ENCODE measurements at places on chromosomes 3 and 15.

DNA sequence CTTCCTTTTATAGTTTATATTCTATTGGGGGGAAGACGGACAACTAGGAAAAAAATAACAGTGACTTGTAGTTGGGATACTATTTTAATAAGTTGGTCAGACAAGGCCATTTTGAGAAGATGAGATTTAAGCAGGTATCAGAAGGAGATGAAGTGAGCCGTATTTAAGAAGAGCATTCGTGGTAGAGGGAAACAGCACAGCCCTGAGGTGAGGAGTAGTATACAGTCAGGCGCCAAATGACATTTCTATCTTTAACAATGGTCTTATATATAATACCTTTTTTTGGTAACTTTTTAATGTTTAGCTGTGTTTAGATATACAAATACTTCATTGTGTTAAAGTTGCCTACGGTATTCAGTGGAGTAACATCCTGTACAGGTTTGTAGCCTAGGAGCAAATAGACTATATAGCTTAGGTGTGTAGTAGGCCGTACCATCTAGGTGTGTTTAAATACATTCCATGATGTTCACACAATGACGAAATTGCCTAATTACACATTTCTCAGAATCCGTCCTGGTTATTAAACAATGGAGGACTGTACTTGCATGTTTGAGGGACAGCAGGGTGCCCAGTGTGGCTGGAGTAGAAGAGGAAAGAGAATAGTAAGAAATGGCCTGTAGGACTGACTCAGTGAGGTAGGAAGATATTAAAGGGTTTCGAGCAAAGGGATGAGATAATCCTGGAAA, 1.6 kb downstream of the NKTR start:
- peak overlapping the region; percentile 73 for H3K4me3 ChIP-seq
- H3K27me3 ChIP-seq = no peaks in the 10 kb centered on the region
- no peak for DNase-seq
- peaks cover 9% of the 10 kb centered on the region for H3K4me1 ChIP-seq
- H3K36me3 ChIP-seq = peaks cover 7% of the 10 kb centered on the region
- H3K27ac ChIP-seq = peak overlapping the region; percentile 92

DNA sequence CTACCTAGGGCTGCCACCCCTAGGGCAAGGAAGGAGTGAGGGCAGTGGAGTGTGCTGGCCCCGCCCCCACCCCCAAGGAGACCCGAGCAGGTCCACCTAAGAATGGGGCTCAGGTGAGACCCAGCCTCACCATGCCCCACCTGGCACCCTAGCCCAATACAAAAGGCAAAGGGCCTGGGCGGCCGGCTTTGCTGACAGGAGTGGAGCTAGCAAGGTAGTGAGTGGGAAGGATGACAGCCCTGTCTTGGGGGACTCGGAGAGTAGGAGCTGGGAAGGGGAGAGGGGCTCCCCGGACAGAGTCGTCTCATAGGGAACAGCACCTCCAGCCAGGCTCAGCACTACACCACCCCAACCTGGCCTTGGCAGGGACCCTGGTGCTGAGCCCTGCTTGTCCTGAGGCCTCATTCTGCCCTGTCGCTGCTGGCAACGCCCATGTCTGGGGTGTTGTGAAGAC, 12.1 kb downstream of the C15orf39 start:
- DNase-seq = no peak
- H3K27me3 ChIP-seq = no peaks in the 10 kb centered on the region
- H3K4me3 ChIP-seq = no peak overlapping the region
- H3K36me3 ChIP-seq = peaks cover 25% of the 10 kb centered on the region
- no peak overlapping the region for H3K27ac ChIP-seq

GRCh38 chr3:170768334-170768801, 101.6 kb downstream of the RPL22L1 start:
- H3K27me3 ChIP-seq = no peaks in the 10 kb centered on the region
- H3K36me3 ChIP-seq = no peaks in the 10 kb centered on the region
- no peak overlapping the region for H3K4me3 ChIP-seq
- no peak for DNase-seq
- H3K27ac ChIP-seq = no peak overlapping the region

DNA sequence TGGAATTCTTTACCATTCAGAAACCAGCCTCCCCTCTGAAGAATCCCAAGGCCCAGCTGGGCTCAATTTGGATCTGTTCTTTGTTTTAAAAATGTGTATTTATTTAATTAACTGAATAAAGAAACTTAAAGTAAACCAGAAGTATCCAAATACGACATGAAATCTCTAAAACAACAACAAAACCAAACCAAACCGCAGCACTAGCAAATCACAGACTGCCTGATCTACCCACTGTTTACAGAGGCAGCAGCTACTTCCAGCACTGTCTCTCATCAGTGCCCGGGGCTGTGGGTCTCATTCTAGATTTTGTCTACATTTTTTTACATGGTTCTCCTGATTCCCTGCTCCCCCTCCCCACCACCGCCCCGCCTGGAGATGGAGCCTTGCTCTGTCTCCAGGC, 2.3 kb downstream of the FLNB start:
- H3K4me3 ChIP-seq = peak overlapping the region; percentile 9
- no peaks in the 10 kb centered on the region for H3K36me3 ChIP-seq
- no peaks in the 10 kb centered on the region for H3K27me3 ChIP-seq
- H3K4me1 ChIP-seq = peaks cover 57% of the 10 kb centered on the region
- H3K27ac ChIP-seq = peak overlapping the region; percentile 89

DNA sequence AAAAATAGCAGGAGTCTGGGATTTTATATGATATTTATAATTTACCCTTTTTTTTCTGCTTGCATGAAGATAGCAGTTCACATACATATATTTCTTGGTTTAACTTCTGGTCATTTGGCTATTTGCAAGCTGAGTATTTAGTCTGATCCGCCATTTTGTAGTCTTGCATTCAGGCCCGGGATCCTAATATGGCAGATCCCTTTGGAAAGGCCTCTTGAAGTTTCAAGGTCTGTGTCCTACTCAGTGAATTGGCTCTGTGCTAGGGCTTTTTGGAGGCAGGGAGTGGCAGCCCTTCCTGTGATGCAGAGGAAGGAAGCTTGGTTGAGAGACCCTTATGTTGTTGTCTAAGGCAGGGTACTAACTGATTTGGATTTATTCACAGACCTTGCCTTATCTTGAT, 2.9 kb downstream of the SNRPN start:
- no peaks in the 10 kb centered on the region for H3K36me3 ChIP-seq
- H3K4me1 ChIP-seq = no peaks in the 10 kb centered on the region
- no peaks in the 10 kb centered on the region for H3K27me3 ChIP-seq
- no peak overlapping the region for H3K27ac ChIP-seq
- DNase-seq = no peak

DNA sequence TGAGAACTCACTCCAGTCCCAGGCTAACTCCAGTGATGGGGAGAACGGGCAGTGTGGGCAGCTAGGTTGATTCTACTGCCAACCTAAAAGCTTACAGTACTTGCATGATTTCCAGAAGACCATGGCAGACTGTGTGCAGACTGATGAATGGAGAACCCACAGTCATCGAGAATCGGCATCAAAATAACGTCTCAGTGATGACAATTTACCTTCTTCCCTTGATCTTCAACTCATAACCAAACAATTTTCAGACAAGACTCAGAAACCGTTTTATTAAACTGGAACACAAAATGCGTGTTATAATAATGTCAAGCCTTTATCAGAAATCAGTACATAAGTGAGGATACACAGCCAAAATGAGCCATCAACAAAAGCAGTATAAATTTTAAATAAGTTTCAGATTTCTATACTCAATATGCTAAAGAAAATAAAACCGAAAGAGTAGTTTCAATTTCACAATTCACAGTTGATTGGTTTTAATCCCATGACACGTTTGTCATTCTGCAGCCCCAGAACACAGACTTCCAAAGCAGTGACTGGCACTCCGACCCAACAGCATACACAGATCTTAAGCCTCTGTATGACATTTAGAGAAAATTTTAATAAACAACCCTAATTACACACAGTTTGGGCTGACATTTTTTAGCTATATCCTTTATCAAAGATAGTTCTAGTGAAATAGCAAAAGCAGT, 54.5 kb downstream of the ZMAT3 start:
- H3K4me3 ChIP-seq = no peak overlapping the region
- H3K4me1 ChIP-seq = no peaks in the 10 kb centered on the region
- H3K27ac ChIP-seq = no peak overlapping the region
- DNase-seq = no peak
- H3K36me3 ChIP-seq = no peaks in the 10 kb centered on the region

GRCh38 chr3:143771939-143772338, 76.3 kb downstream of the SLC9A9 start:
- no peak overlapping the region for H3K4me3 ChIP-seq
- no peak overlapping the region for H3K27ac ChIP-seq
- no peak for DNase-seq
- H3K27me3 ChIP-seq = no peaks in the 10 kb centered on the region
- peaks cover 4% of the 10 kb centered on the region for H3K4me1 ChIP-seq

DNA sequence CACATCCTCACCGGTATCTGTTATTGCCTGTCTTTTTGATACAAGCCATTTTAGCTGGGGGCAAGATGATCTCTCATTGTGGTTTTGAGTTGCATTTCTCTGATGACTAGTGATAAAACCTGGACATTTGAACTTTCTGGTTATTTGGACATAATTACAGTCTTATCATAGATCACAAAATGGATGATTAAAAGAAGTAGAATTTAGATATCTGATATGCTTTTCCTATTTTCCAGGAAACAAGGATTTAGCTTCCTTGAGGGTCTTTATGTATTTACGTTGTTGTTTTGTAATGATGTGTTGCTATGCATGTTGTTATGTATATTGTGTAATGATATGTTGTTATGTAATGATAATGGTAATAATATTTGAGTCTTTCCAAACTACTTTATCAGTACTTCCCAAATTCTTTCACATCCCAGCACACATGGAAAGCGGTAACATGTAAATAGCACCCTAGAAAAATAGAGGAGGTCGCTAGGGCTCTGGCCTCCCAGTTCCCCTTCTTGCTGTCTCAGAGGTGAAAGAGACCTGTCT, 53.8 kb downstream of the GJD2 start:
- no peak overlapping the region for H3K4me3 ChIP-seq
- H3K27me3 ChIP-seq = no peaks in the 10 kb centered on the region
- no peak for DNase-seq
- H3K4me1 ChIP-seq = no peaks in the 10 kb centered on the region

DNA sequence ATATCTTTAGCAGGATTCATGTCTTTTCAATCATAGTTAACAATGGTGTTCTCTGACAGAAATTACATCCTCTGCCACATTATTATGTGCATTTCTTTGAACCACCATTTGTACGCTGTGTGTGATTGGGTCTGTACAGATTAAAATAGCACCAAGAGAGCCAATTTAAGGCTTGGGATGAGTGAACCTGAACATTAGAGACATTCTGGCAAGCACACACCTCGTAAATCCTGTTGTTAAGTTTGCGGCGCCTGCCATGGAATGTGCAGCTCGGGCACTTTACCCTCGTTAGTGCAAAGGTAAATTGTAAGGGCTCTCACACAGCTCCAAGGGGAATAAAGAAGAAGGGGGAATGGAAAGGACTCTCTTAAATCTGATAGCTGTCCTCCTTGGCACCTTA, 482.4 kb upstream of the DPPA4 start:
- DNase-seq = no peak
- no peaks in the 10 kb centered on the region for H3K27me3 ChIP-seq
- H3K4me3 ChIP-seq = no peak overlapping the region

- DNase-seq = peak; percentile 18
- H3K27ac ChIP-seq = no peak overlapping the region
- no peaks in the 10 kb centered on the region for H3K36me3 ChIP-seq
- H3K4me3 ChIP-seq = no peak overlapping the region
Measured at GRCh38 chr15:32657198-32657883, 15.8 kb downstream of the SCG5 start.

GRCh38 chr15:76932135-76932966, 802 bp downstream of the RCN2 start:
- no peaks in the 10 kb centered on the region for H3K36me3 ChIP-seq
- DNase-seq = no peak
- H3K27ac ChIP-seq = peak overlapping the region; percentile 93
- H3K27me3 ChIP-seq = no peaks in the 10 kb centered on the region

GRCh38 chr15:76274821-76275220, 36.4 kb downstream of the ETFA start:
- H3K27me3 ChIP-seq = no peaks in the 10 kb centered on the region
- peaks cover 2% of the 10 kb centered on the region for H3K36me3 ChIP-seq
- H3K27ac ChIP-seq = no peak overlapping the region

- H3K4me1 ChIP-seq = no peaks in the 10 kb centered on the region
- H3K36me3 ChIP-seq = no peaks in the 10 kb centered on the region
- H3K4me3 ChIP-seq = no peak overlapping the region
- no peak for DNase-seq
Measured at GRCh38 chr15:48940508-48940907, 23.2 kb downstream of the SHC4 start.

- no peaks in the 10 kb centered on the region for H3K4me1 ChIP-seq
- no peaks in the 10 kb centered on the region for H3K27me3 ChIP-seq
- no peak for DNase-seq
- no peaks in the 10 kb centered on the region for H3K36me3 ChIP-seq
Measured at GRCh38 chr15:38788918-38789317, 224.3 kb upstream of the RASGRP1 start.

- no peaks in the 10 kb centered on the region for H3K27me3 ChIP-seq
- H3K4me1 ChIP-seq = no peaks in the 10 kb centered on the region
- H3K36me3 ChIP-seq = no peaks in the 10 kb centered on the region
- H3K4me3 ChIP-seq = no peak overlapping the region
- DNase-seq = no peak
- H3K27ac ChIP-seq = no peak overlapping the region
Measured at GRCh38 chr15:95448531-95449229, 881.8 kb upstream of the NR2F2 start.

GRCh38 chr3:105759442-105760078, 109.3 kb downstream of the CBLB start:
- H3K4me3 ChIP-seq = no peak overlapping the region
- H3K27ac ChIP-seq = no peak overlapping the region
- H3K4me1 ChIP-seq = no peaks in the 10 kb centered on the region
- no peaks in the 10 kb centered on the region for H3K36me3 ChIP-seq
- DNase-seq = no peak

DNA sequence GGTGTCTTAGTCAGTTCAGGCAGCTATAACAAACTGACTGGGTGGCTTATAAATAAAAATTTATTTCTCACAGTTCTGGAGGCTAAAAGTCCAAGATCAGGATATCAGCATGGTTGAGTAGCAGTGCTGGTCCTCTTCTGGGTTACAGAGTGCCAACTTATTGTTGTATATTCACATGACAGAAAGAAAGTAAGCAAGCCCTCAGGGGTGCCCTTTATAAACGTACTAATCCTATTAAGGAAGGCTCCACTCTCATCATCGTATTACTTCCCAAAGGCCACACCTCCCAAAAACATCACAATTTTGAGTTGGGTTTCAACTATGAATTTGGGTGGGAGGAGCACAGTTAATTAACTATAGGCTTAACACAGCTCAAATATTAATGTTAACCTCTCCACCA, 653.0 kb downstream of the DIPK2A start:
- H3K4me3 ChIP-seq = no peak overlapping the region
- no peak for DNase-seq
- no peak overlapping the region for H3K27ac ChIP-seq
- H3K4me1 ChIP-seq = no peaks in the 10 kb centered on the region
- no peaks in the 10 kb centered on the region for H3K27me3 ChIP-seq

- H3K4me3 ChIP-seq = no peak overlapping the region
- H3K27me3 ChIP-seq = peaks cover 8% of the 10 kb centered on the region
- H3K27ac ChIP-seq = no peak overlapping the region
- no peaks in the 10 kb centered on the region for H3K36me3 ChIP-seq
- no peak for DNase-seq
Measured at GRCh38 chr15:81166636-81167305, 29.9 kb upstream of the IL16 start.

GRCh38 chr3:56620371-56620770, 62.7 kb downstream of the TASOR start:
- no peaks in the 10 kb centered on the region for H3K4me1 ChIP-seq
- no peak overlapping the region for H3K4me3 ChIP-seq
- H3K27me3 ChIP-seq = no peaks in the 10 kb centered on the region
- no peak overlapping the region for H3K27ac ChIP-seq
- H3K36me3 ChIP-seq = peaks cover 30% of the 10 kb centered on the region

Data from transverse colon (tissue), 4 donors.